Activated naive CD8-positive, alpha-beta T cell treated with anti-CD3 and anti-CD28 coated beads for 36 hours (primary cell): ENCODE measurements at places on chromosomes 13 and 19. TPM values are rescaled to one million over a fixed set of nuclear protein-coding genes. Genes with fewer than 3 reads are reported as not detected.

DNA sequence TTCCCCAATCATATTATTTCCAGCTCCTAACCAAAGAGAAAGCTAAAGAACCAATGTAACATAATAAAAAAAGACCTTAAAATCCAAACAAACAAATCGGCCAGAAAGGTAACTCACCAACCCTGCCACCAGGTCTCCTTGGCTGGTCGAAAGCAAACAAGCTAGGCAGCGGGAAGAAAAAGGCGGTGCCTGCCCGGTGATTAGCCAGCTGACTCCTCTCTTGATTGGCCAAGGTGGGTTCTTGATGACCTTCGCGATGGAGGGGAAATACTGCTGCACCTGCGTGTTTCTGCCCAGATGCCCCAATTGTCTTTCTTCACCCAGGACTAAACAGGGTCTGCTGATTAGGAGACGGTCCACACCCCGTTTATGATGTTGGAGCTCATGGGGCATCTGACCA, at the start of gene NLRP11:
Gene NLRP11, minus strand, starts transcription at position 154 of the 400 bp plus-strand sequence. CDS start 13,825 bp downstream, outside the sequence.
- DNase-seq = no peak

- no peak for DNase-seq
Observed at GRCh38 chr13:87259479-87260083, 411.6 kb upstream of the SLITRK5 start.

GRCh38 chr19:55451163-55451964, 8.3 kb upstream of the SHISA7 start:
- no peak for DNase-seq

DNA sequence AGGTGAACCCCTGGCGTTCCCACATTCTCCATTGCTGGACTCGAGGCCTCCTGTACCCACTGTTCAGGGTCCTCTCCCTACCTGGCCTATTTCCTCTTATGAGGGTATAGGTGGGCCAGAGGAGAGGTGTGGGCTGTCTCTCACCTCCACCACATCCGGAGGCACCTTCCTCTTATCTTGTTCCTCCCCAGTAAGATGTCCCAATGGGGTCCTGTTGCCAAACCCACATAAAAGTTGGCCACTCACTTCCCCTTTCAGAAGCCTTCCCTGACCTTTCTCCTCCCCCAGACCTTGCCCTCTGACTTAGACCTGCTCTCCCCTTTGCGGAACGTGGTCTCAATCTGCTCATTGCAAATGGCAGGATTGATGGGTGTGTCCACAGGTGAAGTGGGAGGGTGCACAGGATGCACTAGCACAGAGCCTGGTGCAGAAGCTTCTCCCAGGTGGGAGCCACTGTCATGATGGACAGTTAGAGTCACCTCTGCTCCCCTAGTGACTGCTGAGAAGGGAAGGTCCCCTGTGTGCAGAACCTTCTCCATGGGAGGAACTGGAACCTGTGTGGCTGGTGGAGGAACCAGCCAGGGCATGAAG, 1.3 kb downstream of the CYP4F3 start:
- DNase-seq = no peak

CYP2S1 gene
- total RNA-seq = 0.32 TPM
